ENCODE measurements at places on chromosomes 6 and 20.

GRCh38 chr6:149985481-149985937, 21.8 kb downstream of the ULBP1 start:
- no peak for DNase-seq

GRCh38 chr6:1739220-1739619, 129.5 kb downstream of the FOXC1 start:
- DNase-seq, result no peak

GRCh38 chr6:110813338-110814101, 1.7 kb downstream of the CDK19 start:
- no peak for DNase-seq

GRCh38 chr6:63573899-63574553, 1.7 kb downstream of the LOC128125822 start:
- DNase-seq, result no peak

- DNase-seq, result no peak
These were observed 39.6 kb downstream of the SCP2D1 start for GRCh38 chr20:18853216-18853615.

DNA sequence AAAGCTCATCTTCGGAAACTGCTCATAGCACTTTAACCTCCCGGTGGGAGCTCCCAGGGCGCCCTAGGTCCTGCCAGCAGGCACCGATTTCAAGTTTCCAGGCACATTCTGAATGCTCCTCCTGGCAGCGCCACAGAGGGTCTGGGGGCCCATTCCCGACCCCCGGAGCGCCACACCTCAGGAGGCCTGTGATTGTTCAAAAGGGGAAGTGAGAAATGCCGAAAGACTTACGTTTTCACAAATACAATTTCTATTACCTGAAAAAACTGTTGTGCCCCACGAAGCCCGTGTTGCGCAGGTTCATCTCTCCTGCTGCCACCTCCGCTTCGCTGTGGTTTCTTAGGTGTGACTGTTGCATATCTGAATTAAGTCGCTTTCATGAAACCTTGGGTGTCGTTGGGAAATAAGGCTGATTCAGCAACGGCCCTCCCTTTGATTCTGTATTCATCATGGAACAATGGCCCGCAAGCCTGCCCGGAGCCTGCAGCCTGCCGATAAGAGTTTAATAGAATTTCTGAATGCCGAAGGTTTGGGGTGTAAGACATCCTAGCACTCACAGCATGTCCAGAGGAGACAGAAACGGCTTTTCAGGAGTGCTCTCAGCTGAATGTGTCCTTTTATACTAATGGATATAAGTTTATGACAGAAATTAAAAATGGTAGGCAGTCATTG, 1.9 kb upstream of the MYT1 start:
- no peak for DNase-seq

DNA sequence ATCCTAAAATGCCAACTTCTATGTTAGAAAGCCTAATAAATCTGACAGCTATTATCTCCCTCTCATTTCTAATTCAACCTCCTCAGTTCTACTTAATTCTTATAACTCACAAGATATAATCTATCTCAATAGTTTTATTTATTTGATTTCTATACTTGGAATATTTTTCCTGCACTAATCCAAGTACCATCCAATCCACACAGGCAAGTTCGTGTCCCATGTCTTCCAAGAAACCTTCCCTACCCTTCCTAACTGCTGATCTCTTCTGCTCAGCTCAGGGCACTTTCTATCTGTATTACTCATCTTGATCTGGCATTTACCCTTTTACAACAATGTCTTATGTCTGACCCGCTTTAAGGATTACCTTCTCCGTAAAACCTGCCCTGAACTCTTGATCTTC, 18.2 kb downstream of the NCOA5 start:
- no peak for DNase-seq

GRCh38 chr6:106702451-106703110, 73.2 kb downstream of the QRSL1 start:
- DNase-seq, result no peak

DNA sequence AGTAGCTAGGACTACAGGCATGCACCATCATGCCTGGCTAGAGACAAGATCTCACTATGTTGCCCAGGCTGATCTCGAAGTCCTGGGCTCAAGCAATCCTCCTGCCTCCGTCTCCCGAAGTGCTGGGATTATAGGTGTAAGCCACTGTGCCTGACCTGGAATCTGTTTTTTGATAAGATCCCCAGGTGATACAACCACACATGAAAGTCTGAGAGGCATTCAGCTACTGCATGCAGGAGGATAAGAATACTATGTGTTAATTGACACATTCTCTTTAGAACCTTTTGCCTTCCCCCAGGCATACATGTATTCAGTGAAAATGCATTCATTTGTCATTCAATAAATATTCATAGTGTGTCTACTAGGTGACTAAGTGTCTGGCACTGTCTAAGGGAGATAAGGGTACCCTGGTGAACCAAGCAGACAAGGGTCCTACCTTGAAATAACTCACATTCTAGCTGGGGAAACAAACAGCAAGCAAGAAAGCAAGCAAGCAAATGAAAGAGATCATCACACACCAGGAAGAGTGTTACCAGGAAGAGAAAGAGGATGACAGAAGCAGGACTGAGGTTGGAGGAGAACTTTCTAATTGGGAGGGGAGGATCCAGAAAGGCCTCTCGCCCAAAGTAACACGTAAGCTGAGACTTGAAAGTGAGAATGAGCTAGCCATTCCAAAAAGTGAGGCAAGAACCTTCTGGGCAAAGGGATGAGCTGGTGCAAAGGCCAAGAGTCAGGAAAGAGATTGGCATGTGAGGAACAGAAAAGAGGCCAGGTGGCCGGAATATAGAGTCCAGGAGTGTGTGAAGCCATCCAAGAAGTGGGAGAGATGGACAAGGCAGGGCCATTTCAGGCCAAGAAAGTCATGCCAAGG, 6.5 kb downstream of the GFOD1 start:
- DNase-seq, result no peak

DNA sequence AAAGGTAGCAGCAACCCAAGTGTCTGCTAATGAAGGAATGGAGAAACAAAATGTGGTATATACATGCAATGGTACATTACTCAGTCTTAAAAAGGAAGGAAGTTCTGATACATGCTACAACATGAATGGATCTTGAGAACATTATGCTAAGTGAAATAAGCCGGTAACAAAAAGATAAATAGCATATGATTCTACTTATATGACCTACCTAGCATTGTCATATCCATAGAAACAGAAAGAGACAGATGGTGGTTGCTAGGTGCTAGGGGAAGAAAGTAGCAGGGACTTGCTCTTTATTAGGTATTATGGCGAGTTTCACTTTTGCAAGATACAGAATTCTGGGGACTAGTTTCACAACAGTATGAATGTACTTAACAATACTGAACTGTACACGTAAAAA, 46.6 kb downstream of the UBR2 start:
- DNase-seq, result no peak

- DNase-seq, result no peak
These were observed 172.8 kb downstream of the CDKAL1 start for GRCh38 chr6:20706939-20707485.

DNA sequence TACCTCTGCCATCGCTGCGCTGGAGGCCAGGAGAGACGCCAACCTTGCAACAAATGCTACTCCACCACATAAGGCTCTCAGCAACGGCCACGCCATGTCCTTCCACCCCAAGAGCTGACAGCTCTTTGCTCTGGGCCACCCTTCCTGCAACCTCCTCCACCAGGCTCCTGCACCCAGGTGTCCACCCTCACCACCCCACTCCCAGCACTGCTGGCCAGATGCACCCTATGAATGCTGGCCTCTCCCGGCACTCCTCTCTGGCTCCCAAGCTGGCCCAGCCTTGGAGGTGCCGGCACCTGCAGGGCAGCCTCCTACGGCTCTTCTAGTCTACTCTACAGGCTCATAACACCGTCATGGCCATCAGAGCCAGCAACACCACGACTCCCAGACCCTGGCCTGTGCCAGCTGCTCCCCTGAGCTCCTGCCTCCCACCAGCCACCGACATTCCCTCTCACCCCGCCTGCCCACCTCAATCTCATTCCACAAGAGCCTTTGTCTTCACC, 11.2 kb downstream of the TAF4 start:
- DNase-seq, result no peak

- no peak for DNase-seq
These were observed 5.1 kb downstream of the FAM120B start for GRCh38 chr6:170311696-170312095.

- no peak for DNase-seq
These were observed 44.2 kb upstream of the TRIM39 start for GRCh38 chr6:30282522-30282921.

DNA sequence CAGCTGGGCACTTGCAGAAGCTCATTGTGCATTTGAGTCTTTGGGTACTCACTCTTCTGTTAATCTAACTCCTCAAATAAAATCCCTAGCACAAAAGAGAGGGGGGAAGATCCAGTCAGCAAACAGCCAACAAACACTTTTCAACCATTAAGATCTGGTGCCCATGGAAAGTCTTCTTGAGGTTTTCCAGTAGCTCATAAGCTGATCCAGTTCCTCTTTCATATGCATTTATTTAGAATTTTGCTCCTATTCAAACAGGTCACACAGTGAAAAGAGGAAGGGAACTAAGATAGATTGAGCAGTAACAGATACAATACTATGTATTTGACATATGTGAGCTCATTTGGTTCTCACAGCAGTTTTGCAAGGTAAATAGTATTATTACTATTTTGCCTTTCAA, 38.6 kb downstream of the HLA-DPB1 start:
- DNase-seq, result no peak

DNA sequence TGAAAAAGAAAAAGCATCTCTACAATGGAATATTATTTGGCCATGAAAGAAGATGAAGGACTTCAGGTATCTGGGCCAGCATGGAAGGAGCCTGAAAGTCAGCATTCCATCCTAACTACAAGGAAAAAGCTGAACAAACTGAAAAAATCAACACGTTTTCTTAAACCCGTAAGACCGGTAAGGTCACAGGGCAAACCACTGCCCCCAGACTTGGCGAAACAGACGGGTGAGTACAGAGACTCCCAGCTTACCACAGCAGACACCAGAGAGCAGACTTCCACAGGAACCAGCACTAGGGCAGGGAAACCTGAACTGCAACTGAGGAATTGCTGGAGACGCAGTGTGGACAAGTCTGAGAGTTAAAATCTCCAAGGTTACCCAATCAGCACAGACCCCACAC, 31.4 kb downstream of the BEND3 start:
- DNase-seq, result no peak

- DNase-seq, result no peak
These were observed 2.0 kb upstream of the ZSCAN26 start for GRCh38 chr6:28264834-28265401.

GRCh38 chr20:47115694-47116093, 221.1 kb downstream of the EYA2 start:
- no peak for DNase-seq

DNA sequence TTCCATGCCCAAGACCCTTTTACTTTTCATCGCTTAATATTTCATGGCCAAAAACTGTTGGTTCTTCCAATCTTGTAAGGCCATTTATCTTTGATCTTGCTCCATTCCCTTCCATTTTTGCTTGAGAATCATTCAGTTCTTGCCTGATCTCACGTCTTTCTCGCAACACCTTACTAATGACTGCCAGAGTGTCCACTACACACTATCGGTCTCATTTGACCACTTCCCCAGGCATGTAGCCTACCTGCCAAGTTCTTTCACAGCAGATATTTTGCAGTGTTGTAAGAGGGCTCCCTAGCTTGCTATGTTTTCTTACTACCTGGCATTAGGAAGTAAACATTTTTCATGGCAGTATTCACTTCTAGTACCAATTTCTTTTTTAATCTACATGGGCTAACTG, 248.0 kb downstream of the ESR1 start:
- DNase-seq, result no peak

GRCh38 chr6:160285541-160286105, 27.0 kb upstream of the SLC22A2 start:
- DNase-seq, result no peak

- no peak for DNase-seq
These were observed 10.3 kb downstream of the KHDC1 start for GRCh38 chr6:73252703-73253102.

- no peak for DNase-seq
These were observed 30.4 kb upstream of the PREX1 start for GRCh38 chr20:48858075-48858790.

All from AG04449 (cell line).